NCI-H2081 (cell line): ENCODE measurements at places on chromosomes 6 and 20.

DNA sequence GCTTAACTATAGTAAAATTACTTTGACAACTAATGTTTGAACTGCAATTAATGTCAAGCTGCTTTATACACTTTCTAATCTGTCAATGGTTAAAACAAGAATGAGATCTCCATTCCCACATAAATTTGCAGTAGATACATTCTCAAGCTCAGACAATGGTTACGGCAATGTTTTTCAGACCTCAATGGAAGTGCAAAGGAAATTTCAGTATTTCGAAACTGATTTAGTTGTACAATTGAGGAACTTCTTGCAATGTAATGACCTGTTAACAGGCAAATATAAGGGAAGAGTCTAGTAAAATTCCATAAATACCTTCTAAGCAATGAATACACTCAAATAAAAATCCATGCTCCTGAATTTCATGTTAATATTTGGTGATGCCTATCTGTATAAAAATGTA lies 94.7 kb downstream of the ADTRP start:
- no peak for DNase-seq

DNA sequence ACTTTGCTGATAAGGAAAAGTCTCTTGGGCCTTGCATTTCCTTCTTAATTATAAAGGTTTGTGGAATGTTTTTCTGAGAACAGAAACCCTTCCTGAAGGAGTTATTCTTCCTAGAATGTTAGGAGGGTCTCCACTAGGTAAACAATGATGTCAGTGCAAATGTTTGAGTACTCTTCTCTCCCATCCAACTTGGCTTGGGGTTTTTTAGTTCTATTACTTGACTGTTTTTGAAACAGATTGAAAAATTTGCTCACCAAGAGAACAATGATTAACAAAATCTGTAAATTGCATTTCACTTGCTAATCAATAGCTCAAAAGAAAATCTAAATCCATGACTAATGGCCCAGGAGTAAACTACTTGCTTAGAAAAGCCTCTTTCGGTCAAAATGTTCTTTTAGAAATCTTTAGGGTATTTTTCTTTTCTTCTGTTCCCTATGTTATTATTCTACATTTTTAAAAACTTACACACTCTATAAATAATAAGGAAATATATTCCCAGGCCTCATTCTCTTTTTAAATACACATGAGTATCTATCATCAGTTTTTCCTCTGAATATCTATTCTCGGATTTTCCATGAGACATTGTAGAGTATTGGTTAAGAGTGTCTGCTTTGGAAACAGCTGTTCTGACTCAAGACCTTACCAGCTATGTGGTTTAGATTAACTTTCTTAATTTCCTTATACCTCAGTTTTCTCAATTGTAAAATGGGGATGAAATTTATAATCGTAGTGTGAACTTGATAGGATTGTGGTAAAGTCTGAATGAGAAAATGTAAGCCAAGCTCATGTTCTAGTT lies 234.2 kb upstream of the CITED2 start:
- DNase-seq, result no peak

DNA sequence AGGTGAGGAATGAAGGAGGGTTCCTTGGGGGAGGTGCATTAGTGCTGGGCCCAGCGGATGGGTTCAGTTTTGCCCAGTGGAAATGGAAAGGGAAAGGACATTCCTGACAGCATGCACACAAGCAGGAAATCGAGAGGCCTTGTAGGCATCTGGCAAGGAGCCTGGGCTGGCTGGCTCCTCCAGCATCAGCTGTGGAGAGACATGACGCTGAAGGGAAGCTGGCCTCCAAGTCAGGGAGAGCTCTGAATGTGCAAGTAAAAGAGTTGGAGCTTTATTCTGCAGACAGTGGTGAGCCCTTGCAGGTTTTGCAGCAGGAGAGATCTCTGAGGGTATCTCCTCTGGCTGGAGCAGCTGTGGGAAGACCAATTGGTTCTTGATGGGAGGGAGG lies 154.3 kb downstream of the MRPL14 start:
- DNase-seq, result no peak

DNA sequence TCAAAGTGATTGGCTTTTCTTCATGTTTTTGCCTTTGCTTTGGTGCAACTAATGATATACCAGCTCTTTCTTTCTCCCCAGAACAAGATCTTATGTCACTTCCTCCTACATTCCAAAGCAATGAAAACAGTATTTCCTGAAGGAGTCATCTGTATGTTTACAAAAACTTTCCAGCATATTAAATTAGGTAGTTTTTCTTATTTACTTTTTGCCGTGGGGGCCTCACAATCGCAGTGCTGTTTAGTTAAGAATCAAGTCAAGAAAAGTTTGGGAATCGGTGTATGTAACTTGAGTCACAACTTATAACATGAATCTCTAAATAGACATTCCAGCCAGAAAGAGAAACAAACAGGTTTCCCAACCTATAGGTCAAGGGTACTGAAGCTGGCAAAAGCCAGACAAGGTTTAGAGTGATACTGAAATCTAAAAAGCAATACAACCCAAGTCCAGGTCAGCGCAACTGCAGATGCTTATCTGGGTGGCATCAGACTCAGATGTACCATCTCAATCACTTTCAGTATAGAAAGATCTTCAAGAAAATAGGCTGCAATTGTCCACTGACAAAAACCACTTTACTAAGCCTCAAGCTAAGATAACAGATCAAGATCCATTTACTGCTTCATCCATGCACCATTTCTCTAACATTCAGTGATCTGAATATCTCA lies 63.6 kb downstream of the IPCEF1 start:
- no peak for DNase-seq

DNA sequence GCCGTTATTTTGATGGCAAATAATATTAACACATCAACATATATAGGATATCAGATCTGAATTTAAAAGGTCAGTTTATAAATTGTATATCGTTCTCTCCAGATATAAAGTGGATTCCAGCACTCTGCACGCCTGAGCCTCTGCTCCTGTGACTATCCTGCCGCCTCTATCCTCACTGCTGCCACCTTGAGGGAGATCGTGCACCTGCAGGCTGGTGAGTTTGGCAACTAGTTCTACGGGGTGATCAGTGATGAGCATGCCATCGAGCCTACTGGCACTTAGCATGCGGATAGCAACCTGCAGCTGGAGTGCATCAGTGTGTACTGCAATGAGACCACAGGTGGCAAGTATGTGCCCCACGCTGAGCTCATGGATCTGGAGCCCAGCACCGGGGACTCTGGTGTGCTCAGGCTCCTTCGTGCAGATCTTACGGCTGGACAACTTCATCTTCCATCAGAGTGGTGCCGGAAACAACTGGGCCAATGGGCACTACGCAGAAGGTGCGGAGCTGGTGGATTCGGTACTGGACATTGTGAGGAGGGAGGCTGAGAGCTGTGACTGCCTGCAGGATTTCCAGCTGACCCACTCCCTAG lies 84.9 kb downstream of the FBXO5 start:
- peak; percentile 25 for DNase-seq

DNA sequence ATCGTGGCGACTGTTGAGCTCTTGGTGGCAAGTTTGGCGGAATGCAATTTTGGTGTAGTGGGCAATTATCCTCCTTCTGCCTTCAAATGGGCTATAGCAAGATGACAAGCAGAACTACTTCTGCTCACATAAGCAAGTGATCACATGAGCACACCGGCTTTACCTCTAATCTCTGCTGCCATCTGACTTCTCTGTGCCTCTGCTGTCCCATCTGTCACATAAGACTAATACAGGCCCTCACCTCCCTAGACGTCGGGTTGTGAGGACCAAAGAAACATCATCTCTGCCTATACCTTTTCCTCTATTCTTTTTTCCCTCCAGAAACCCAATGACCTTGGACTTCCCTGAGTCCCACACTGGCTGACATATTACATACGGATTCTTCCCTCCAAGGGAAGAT lies 13.3 kb upstream of the WTAP start:
- no peak for DNase-seq

DNA sequence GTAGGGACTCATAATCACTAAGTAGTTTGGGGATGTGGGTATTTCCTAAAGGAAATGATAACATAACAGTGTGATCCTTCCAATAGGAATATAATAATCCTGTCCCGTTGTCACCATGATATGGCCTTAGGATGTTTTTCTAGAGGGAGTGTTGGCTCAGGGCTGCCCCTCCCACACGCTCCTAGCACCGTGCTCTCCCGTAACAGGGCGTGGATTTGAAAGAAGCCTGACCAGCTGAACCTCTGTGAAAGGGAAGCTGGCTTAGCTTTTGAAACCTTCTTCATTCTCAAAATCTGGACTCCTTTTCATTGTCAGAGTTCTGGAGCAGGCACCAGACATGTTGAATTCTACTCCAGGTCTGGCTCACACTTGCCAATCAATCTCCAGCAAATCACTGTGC lies 103.4 kb upstream of the SASH1 start:
- no peak for DNase-seq

GRCh38 chr6:107823047-107823557 lies 1.0 kb downstream of the SCML4 start:
- DNase-seq, result no peak

DNA sequence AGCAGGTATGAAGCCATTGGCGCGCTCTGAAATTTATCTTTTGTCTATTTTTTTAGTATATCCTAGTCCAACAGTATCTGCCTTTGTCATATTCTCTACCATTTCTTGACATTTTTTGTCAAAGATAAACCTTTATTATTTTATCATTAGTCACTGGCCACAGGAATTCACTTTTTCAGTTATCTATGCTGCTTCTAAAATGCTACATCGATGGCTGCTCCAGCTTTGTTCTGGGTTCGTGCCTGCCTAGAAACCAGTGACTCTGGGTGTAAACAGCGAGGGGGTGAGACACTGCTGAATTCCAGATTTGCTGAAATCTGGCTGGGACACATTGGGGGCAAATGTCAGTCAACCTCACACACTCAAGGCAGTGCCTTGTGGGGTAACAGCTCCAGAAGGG lies 193.4 kb downstream of the CDC5L start:
- no peak for DNase-seq

DNA sequence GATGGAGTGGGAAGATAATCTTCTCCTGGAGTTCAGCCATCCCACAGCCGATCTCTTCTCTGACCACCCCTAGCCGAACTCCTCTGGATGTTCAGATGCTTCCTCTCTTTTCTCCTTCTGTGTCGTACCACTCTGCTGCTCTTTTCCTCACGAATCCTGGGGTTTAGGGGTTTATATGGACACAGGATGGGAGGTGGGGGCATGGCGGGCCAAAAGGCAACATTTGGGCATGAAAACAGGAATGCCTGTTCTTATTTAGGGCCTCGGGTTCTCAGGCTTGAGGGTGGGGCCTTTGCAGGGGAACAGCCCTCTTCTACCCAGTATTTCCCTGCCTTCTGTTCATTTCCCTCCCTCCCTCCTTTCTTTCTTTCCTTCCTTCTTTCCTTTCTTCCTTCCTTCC lies 112.7 kb downstream of the SLC35B3 start:
- DNase-seq, result no peak

DNA sequence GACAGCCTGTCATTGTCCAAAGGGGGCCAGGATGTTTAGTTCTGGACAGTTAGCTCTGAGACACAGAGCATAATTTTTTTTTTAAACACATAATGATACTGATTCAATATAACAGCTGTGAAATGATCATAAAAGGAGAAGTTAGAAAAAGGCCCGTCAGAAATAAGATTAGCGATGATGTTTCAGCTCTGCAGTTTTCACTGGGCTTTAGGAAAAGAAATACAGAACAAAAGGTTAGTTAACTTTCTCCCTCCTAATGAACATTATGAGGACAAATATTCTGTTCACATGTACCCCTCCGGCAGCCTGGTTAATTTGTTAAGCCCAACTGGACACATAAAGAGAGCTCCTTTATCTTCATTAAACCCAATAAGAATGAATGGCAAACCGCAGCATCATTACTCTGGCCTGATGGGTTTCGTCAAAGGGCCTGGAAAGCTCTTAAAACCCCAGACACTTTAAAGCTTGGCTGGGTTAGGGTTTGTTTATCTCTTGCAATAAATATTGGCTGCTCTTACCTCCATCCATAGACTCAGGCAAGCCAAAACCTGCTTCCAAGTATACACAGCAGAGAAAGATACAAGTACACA lies 394.6 kb downstream of the KIF16B start:
- DNase-seq, result no peak

- no peak for DNase-seq
Observed at GRCh38 chr6:99530627-99531026, 15.4 kb upstream of the USP45 start.

GRCh38 chr6:135146162-135146934 lies 34.8 kb upstream of the MYB start:
- DNase-seq, result no peak

- DNase-seq, result peak; percentile 89
Observed at GRCh38 chr20:41086402-41087324, 50.7 kb upstream of the PLCG1 start.

GRCh38 chr6:34496103-34496685 lies 30.3 kb downstream of the PACSIN1 start:
- peak; percentile 75 for DNase-seq

DNA sequence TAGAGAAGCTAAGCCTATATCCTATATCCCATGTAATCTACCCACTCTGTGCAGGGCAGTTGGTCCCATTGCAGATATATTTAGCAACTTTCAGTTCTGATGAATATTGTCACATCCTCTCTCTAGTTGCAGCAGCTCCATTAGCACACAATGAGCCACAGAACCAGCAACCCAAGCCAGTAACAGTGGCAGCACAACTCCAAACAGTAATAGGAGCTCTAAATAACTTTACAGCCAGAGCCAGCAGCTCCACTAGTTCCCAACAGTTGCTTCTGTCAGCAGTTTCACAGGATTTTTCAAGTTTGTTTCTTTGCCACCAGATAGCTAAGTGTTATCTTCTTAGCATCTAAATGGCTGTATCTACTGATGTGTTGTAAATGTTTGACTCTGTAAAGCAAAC lies 490.8 kb downstream of the HTR1B start:
- DNase-seq, result no peak

GRCh38 chr6:11805259-11806053 lies 26.9 kb upstream of the ADTRP start:
- DNase-seq, result no peak

- DNase-seq, result peak; percentile 72
Observed at GRCh38 chr20:56187534-56188165, 60.9 kb upstream of the MC3R start.

DNA sequence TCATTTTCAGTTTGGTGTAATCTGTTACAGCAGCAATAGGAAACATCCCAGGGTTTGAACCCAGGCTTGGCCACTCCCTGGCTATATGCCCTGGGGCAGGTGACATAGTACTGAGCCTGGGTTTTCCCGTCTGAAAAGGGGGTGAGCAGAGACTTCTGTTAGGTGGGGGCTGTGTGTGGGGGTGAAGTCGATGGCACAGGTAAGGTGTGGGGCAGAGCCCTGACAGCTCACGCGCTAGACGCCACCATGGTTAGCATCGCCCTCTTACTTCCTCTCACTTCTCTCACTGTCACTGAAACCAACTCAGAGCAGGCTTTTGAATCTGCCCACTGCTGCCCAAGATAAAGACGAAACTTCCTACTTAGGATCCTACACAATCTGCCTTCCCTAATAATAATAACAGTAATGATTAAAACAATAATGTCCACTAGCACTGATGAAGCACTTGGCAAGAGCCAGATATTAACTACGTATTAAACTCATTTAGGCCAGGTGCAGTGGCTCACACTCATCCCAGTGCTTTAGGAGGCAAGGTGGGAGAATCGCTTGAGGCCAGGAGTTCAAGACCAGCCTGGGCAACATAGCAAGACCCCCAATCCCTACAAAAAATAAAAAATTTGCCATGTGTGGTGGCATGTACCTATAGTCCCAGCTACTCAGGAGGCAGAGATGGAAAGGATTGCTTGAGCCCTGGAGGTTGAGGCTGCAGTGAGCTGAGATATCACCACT lies 117.9 kb upstream of the PTPN1 start:
- no peak for DNase-seq

- DNase-seq, result no peak
Observed at GRCh38 chr20:951384-952169, 35.4 kb upstream of the ANGPT4 start.

GRCh38 chr20:24370911-24371695 lies 98.3 kb upstream of the SYNDIG1 start:
- DNase-seq, result no peak
